Stimulated activated CD4-positive, alpha-beta T cell treated with anti-CD3 and anti-CD28 coated beads, Interleukin-12 subunit alpha, Interleukin-12 subunit beta, amount 100 ng/mL, for 48 hours (primary cell): ENCODE measurements at places on chromosomes 12 and 14.

DNA sequence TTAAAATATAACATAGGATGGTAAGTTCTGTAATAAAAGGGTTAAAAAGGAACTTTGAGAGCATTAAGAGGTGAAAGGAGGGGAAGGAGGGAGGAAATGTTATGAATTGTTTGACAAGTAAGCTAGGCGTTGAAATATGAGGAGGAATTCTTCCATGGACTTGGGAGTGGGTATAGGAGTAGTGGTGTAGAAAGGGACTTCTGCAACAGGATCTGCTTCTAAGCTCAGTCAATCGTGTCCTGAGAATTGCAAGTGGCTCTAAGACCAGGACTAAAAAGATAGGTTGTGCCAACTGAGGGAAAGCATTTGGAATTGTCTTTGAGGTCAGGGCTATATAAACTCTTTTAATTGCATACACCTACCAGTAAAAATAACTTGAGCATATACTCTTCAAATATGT lies 74.1 kb upstream of the SLC38A2 start:
- no peak for DNase-seq

DNA sequence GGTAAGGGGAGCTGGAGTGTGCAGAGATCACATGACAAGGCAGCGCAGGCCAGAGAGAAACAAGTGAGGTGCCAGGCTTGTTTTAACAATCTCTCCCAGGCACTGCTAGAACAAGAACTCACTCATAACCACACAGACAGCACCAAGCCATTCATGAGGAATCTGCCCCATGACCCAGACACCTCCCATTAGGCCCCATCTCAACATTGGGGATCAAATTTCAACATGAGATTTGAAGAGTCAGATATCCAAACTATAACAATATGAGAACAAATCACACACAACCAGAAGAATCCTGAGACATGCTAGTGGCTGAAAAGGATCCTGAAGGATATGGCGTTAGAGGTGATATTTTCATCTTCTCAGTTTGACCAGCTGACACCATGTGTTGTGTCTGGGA lies 21.9 kb downstream of the OR6J1 start:
- DNase-seq, result no peak

- no peak for DNase-seq
Observed at GRCh38 chr12:75991753-75992152, 39.8 kb downstream of the PHLDA1 start.

- no peak for DNase-seq
Observed at GRCh38 chr12:118332511-118332910, 40.2 kb downstream of the TAOK3 start.

GRCh38 chr12:26705851-26706250 lies 127.1 kb downstream of the ITPR2 start:
- DNase-seq, result no peak

DNA sequence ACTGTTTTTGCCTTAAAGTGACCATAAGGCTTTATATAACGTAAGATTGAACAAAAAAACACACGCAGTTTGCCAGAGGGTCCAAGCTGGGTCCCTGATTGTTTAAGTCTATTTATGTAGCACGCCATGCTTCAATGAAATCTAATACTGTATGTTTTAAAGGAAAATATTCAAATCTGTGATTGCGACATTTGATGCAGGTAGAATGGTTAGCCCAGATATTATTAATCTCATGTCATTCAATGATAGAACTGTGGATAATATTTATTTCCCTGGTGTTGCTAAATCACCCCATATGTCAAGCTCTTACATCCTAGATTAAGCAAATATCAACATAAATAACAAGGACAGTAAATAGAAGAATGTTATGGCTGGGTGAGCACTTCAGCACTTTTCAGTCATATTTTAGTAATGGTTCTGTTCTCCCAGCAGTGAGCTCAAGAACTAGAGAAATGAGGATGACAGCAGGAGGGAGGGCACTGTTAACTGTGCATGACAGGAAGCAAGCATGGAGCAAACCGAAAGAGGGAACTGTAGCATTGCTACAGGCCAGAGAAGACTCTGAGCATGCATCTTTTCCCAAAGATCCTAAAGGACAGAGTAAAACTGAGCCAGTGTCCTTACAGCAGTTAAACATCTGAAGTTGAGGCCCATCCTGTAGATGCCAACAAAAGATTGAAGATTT lies 465.7 kb upstream of the MGAT4C start:
- DNase-seq, result no peak

DNA sequence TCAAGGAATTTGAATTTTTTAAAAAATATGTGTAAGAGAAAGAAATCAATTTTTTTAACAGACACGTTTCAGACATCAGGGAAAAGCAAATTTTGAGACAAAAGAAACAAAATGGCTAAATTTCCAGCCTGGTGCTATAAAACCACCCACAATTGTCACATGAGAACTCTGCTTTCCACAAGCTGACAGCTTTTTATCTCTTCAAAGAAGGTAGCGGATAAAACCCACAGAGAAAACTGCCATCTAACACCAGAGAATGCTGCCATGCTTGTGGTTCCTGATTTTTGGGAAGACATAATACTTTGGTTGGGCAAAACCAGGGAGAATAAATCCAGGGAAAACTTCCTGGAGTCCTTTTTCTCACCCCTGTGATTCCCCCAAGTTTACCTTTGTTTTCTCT lies 10.3 kb upstream of the ITPR2 start:
- no peak for DNase-seq

DNA sequence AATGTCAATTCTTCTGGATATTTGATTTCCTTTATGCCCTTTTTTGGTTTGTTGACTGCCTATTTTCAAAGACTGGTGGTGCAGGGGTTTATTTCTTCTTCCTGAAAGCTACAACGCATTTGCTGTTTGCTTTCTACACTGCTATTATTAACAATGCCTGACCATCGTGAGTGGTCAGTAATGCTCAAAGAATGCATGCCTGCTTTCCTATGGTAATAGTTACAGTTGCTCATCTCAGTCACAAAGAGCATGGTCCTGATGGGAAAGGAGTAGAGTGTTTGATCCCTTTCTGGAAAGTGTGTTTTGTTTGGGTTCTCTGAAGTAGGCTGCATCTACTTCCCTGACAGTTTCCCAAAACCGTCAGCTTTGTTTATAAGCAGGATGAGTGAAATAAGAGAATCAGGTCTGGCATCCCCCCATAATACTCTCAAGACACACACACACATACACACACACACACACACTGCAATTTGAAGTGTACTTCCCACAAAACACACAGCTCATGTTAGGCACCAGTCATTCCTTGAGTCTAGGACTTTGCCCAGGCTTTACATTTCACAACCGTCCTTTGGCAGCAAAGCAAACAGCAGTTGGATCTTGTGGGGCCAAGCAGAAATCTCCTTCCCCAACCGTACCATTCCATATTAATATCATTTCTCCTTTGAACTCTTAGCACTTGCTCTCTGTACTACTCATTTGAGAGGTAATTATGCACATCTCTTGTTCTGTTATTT lies 56.6 kb downstream of the SUDS3 start:
- no peak for DNase-seq

- no peak for DNase-seq
Observed at GRCh38 chr14:96711559-96712267, 85.5 kb upstream of the VRK1 start.

- DNase-seq, result no peak
Observed at GRCh38 chr12:65667932-65668331, 156.4 kb upstream of the HMGA2 start.

GRCh38 chr14:77986773-77987172 lies 183.4 kb upstream of the NRXN3 start:
- DNase-seq, result no peak

GRCh38 chr12:109879351-109880042 lies 844 bp downstream of the GLTP start:
- DNase-seq, result no peak

- no peak for DNase-seq
Observed at GRCh38 chr12:130880411-130880885, 8.6 kb downstream of the RAN start.

GRCh38 chr14:84671776-84672175 lies 858.2 kb upstream of the FLRT2 start:
- DNase-seq, result no peak

DNA sequence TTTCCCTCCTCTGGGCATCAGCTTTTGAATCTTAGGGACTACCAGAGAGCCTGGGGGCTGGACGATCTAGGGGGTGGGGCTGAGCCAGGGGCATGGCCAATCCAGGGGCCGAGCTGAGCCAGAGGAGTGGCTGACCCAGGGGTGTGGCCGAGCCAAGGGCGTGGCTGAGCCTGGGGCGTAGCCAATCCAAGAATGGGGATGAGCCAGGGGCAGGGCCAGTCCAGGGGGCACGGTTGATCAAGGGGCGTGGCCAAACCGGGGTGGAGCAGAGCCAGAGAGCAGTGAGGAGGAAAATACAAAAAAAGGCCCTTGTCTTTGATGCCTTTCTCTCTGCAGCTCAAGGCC lies 219.3 kb upstream of the NOS1 start:
- no peak for DNase-seq

DNA sequence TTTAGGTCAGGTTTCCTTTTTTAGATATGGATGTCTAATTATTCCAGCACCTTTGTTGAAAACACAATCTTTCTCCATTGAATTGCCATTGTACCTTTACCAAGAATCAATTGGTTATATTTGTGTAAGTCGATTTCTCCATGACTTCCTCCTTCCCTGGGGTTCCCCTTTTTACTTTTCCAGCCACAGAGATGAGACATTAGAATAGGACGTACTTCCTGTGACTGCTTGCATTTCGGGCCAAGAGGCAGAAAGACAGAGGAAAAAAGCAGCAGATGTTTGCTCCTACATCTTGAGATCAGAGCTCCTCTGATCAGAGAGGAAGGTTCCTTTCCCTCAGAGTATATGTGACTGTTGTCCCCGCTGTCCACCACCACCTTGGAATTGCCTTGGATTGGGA lies 453.7 kb upstream of the RGS6 start:
- peak; percentile 5 for DNase-seq

DNA sequence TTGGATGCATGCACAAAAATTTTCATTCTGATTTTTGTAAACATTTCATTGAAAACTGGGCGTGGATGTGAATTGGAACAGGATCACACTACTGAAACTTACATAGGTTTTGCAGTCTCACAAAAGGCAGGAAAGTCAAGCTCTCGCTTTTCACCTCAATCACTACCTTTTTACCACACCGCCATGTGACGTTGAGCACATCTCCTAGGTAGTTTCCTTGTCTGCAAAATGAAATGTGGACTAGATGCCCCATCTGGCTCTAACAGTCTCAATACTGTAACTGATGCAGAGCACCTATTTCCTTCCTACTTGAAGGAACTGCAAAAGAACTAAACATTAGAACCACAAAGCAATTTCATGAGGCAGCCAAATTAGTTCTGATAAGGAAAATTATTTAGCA lies 4.4 kb upstream of the YY1 start:
- no peak for DNase-seq

- DNase-seq, result no peak
Observed at GRCh38 chr12:116116650-116117424, 160.7 kb downstream of the MED13L start.

- no peak for DNase-seq
Observed at GRCh38 chr12:115918763-115919162, 358.7 kb downstream of the MED13L start.

GRCh38 chr12:80186727-80187217 lies 87.4 kb downstream of the OTOGL start:
- DNase-seq, result no peak

GRCh38 chr12:51841727-51842126 lies 6.8 kb downstream of the FIGNL2 start:
- no peak for DNase-seq

DNA sequence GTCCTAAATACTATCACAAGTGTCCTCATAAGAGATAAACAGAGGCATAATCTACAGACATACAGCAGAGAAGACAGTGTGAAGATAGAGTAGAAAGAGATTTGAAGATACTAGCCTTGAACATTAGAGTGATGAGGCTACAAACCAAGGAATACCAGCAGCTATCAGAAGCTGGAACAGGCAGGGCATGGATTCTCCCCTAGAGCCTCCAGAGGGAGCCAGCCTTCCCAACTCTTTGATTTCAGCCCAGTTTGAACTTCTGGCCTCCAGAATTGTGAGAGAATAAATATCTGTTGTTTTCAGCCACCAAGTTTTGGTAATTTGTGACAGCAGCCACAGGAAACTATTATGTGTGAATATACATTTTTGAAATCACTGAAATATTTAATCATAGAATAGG lies 47.2 kb downstream of the CCDC91 start:
- no peak for DNase-seq

DNA sequence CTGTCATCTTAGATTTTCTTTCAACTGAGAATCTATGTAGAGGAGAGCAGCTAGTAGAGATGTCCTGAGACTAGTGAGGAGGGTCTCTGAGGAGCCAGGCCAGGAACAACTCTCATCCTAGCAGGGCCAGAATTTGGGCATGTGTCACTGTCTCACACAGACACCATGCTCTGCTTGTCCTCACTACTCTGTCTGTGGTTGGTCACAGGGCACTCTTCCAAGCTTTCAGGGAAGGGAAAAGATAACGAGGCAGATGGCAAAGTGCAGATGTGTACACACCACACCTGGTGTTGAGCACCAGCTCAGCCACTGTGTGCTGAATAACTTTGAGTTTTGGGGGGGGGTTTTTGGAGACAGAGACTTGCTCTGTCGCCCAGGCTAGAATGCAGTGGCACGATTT lies 2.5 kb downstream of the SSPN start:
- DNase-seq, result no peak

DNA sequence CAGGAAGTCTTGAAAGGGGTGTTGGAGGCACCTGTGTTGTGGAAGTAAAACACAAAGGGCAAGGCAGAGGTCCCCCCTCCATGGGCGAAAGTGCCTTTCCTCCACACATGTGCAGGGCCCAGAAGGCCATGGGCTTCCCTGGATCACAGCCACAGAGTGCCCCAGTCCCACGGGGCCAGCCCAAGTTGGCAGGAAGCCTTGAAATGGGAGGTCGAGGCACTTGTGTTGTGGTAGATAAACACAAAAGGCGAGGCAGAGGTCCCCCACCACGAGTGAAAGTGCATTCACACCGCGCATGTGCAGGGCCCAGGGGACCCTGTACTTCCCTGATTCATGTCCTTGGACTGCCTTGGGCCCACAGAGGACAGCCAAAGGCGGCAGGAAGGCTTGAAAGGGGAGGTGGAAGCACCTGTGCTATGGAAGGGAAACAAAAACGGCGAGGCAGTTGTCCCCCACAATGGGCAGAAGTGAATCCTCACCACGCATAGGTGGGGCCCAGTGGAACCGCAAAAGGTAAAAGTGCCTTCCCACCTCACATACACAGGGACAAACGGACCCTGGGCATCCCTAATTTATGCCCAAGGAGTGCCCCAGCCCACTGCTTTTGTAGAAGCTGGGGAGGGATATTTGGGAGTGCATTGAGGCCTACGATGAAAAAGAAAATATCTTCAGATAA lies 585.4 kb downstream of the ALG10 start:
- DNase-seq, result no peak

- DNase-seq, result no peak
Observed at GRCh38 chr14:81272317-81272716, 51.6 kb upstream of the GTF2A1 start.

GRCh38 chr12:116538076-116538591 lies 21.0 kb upstream of the MAP1LC3B2 start:
- DNase-seq, result no peak

GRCh38 chr12:30797689-30798088 lies 42.9 kb upstream of the CAPRIN2 start:
- DNase-seq, result no peak

DNA sequence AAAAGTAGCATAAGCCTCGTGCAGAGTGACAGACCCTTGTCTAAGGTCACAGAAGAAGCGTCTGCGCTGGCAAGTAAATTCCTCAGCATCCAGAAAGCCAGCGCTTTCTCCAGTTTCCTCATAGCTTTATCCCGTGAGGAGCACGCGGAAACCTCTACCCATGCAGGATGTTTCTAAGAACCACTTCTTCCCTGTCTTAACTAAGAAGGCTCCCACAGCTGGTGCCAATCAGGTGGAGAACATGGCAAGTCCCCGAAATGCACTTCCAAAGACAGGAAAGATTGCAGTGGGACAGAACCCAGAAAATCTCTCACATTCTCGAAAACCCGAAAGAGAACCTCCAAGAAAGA lies 968 bp upstream of the ARID4A start:
- no peak for DNase-seq
